ENCODE measurements at places on chromosomes 4 and X. TPM values are rescaled to one million over a fixed set of nuclear protein-coding genes. Genes with fewer than 3 reads are reported as not detected.

Gene DCAF8L2
- not detected for total RNA-seq

Gene TMEM150C
- 3.5 TPM for total RNA-seq

- H3K36me3 ChIP-seq = no peaks in the 10 kb centered on the region
- H3K4me3 ChIP-seq = no peak overlapping the region
- no peak for DNase-seq
- H3K27me3 ChIP-seq = no peaks in the 10 kb centered on the region
These were observed 53.6 kb downstream of the SLC7A11 start for GRCh38 chr4:138188406-138189084.

DNA sequence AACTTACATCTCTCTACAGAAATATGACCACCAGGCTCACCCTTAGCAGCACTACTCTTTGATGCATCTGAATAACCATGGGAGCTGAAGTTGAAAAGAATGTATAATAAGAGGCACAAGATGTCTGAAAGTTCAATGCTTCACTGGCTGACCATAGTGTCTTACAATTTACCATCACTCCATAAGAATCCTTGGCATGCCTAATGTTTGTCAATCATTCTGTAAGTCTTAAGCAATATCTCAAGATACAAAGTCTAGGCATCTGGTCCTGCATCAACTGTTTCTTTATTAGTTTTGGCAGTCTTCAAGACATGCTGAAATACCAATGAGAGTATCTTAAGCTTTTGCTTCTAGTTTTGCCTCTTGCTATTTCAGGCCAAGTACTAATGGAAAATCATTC, 755.5 kb downstream of the STIM2 start:
- no peaks in the 10 kb centered on the region for H3K36me3 ChIP-seq
- H3K4me3 ChIP-seq = no peak overlapping the region
- H3K27me3 ChIP-seq = no peaks in the 10 kb centered on the region
- no peaks in the 10 kb centered on the region for H3K4me1 ChIP-seq

GRCh38 chr4:151729731-151730559, 30.9 kb downstream of the GATB start:
- H3K27me3 ChIP-seq = no peaks in the 10 kb centered on the region
- no peak for DNase-seq
- H3K4me3 ChIP-seq = no peak overlapping the region
- H3K27ac ChIP-seq = no peak overlapping the region
- H3K36me3 ChIP-seq = no peaks in the 10 kb centered on the region

DNA sequence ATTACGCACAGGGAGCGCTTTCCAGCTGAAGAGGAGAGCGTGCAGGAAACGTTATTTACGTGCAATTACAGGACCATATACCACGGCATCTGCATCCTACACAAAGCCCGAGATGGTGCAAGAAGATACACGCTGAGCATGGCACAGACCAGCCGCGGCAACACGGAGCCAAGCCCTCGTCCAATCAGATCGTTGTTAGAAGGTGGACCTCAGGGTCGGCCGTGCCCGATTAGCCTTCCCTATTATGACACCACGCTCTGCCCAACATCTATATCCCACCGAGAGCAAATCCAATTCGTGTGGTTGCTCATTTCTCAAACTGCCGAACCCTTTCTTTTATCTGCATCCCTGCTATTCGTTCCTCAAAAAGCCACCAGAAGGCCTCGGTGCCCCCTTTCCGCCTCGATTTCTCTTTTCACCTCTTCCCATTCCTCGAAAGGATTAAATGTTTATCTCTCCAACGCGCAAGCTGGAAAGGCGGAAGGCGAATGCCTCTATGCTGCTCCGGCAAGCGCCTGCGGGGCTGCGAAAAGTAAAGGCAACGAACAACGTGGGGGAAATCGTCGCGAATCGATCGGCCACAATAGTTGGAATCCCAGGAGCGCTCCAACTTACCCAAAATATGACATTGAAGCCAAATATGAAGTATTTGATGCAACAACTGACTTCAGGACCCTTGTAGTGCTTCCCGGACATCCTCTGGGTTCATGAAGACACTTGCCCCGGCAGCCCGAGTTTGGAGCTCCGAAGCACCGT, 702 bp downstream of the TSPAN5 start:
- peaks cover 5% of the 10 kb centered on the region for H3K27me3 ChIP-seq
- H3K4me1 ChIP-seq = no peaks in the 10 kb centered on the region
- H3K4me3 ChIP-seq = peak overlapping the region; percentile 56
- no peaks in the 10 kb centered on the region for H3K36me3 ChIP-seq

- H3K27me3 ChIP-seq = no peaks in the 10 kb centered on the region
- no peak overlapping the region for H3K27ac ChIP-seq
- H3K36me3 ChIP-seq = no peaks in the 10 kb centered on the region
- DNase-seq = no peak
- no peak overlapping the region for H3K4me3 ChIP-seq
These were observed 105.9 kb upstream of the ADRA2C start for GRCh38 chr4:3660086-3660927.

DNA sequence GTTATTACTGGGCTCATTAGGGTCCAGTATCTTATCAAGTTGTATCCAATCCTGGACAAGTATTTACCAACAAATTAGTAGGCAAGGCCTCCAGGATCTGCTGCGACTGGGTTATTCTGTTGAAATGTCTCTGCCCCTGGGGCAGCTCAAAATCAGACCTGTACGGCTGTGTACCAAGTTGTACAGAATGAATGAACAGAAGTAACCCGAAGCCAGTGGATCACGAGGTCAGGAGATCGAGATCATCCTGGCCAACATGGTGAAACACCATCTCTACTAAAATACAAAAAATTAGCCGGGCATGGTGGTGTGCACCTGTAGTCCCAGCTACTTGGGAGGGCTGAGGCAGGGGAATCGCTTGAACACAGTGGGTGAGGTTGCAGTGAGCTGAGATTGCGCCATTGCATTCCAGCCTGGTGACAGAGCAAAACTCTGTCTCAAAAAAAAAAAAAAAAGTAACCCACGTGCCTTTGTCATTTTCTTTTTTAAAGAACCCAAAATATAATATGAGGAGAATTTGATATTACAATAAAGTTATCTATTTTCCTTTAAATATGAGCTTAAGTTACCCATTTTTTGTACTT, 127.3 kb downstream of the CBR4 start:
- H3K4me3 ChIP-seq = no peak overlapping the region
- no peaks in the 10 kb centered on the region for H3K36me3 ChIP-seq
- H3K27me3 ChIP-seq = no peaks in the 10 kb centered on the region
